Islet precursor cell (in vitro differentiated cells): ENCODE measurements at places on chromosomes 2 and 18.

DNA sequence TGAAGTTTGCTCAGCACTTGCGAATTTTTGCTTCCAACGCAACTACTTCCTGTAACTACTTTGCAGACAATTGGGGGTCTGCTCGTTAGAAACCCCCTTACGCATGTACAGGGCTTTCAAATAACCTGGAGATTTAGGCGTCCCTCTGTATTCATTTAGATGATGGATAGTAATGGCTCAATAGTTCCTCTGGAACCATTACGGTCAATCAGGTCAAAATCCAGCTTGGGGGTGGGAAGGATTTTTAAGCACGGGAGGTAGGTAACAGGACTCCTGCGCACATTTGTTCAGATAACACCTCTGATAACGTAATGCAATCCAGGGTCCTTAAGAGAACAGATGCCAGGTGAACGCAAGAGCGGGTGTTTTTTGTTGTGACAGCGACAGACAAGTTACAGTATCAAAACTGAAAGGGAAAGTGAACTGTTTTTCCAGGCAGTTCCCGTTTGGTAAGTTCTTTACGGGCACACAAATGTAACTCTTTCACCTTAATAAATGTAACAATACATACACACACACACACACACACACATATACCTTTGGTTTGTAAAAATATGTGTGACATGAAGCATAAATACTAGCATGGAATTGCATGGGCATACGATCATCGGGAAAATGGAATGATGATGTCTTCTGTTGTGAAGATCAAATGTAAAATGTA lies 3.8 kb upstream of the OSR1 start:
- no peak for DNase-seq

DNA sequence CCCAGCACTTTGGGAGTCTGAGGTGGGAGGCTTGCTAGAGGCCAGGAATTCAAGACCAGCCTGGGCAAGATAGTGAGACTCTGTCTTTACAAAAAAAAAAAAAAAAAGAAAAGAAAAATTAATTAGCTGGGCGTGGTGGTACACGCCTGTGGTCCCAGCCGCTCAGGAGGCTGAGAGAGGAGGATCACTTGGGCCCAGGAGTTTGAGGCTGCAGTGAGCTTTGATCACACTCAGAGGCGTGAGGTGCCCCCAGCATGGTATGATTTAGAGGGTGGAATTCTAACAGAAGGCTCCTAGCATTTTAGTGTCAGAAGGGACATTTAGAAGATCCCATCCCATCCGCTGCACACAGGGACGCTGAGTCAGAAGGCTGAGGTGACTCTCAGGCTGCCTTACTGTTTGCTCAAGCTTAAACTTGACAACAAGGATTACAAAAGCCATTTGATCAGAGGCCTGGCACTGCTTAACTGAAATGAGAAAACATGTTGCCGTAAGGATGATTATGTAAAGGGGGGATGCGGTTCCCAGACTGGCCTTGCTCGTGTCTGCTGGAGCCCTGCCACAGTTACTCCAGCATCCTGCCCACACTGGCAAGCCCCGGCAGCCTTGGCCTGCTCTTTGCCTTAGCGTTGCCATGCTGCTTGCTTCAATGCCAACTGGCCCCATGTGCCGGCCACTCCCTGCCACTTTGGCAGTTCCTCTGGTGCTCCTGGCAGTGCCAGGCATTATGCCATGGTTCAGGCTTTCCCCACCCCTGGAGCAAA lies 45.6 kb upstream of the SLC1A4 start:
- DNase-seq = peak; percentile 43

- DNase-seq = no peak
These were observed 374.1 kb downstream of the TGIF1 start for GRCh38 chr18:3824101-3824500.

DNA sequence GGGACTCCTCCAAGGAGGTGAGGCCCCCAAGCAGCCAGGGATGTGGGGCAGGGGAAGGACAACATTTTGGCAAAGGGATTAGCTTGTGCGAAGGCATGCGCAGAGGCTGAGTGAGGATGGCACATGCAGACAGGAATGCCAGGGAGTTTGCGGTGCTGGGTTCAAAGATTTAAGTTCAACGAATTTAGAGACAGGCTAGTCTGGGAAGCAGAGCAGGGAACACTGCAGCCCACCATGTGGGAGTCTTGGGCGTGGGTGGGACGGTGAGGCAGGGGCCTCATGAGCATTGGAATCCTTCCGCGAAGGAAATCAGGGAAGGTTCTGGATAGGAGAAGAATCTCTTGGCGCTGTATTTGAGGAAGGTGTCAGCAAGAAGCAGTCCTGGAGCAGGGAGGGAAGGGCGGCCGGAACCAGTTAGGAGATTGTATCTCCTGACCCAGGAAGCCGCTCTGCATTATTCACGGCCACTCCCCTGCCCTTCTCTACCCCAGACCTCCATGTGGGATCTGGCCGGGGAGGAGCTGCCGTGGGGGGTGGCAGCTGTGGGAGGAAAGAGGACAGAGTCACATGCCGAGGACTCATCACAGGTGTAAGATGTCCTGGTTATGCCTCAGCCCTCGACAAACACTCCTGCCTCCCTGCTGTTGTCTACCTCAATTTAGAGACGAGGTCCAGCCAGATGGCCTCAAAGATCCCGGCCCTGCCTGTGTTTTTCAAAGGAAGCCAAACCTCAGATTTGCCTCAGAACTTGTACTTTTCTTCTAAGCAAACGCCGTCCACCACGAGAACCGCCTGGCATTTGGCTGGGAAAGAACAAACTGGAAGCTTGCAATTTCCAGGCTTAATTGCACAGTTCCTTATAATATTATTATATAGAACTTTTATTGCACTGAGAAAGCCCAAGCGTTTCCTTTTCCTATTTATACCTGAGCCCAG lies 123.7 kb upstream of the SMAD2 start:
- DNase-seq = peak; percentile 75

DNA sequence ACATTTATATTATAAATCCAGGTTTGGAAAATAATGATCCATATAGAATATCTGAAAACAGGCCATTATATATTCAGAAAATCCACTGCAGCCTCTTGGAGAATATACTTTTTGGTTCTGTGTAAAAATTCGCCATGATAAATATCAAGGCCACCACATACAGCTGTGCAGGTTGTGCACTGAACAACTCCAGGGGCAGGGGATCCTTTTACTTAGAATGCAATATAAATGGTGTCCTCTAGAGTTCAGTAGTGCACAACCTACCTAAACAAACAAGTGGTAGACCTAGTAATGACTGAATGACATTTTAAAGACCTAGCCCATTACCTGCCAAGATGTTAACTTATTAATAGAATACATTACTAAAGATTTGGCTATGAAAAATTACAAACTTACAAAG lies 22.4 kb downstream of the MOGAT1 start:
- DNase-seq = no peak

DNA sequence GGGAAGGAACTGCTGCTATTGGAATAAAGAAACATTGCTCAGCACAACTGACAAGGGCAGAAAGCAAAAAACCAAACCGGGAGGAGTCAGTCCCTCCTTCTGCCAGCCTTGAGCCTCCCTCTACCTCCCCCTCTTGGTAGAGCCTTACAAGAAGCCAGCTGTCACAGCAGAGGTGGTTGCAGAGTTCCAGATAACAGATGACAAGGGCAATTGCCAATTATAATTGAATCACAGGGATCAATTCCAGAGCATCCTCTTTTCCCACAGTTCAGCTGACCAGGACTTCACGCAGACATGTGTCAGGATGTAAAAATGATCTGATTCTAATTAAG lies 548.2 kb upstream of the LRRTM1 start:
- DNase-seq = peak; percentile 64

DNA sequence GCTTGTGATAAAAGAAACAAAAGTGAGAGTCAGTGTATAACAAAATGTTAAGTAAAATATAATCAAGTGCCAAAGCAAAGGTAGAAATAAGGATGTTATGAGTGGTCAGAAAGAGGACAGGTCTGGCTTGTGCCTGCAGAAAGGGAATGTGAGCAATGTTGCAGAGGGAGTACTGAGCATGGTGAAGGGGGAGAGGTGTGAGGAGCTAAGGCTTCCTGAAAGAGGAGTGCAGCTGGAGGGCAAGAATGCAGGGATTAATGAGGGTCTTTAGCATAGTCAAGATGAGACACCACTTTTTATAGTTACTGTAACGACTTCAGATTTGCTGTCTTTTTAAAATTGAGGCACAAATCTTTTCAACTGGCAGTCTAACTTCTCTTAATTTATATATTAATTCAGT lies 22.0 kb upstream of the FIGN start:
- peak; percentile 75 for DNase-seq
